ENCODE measurements at places on chromosomes 2 and 18.
A peak's percentile ranks its signal among the peaks of the same experiment; 100 is the strongest.

GRCh38 chr18:41268271-41268670 lies 686.8 kb upstream of the PIK3C3 start:
- DNase-seq: no peak

GRCh38 chr18:6039055-6039454 lies 143.7 kb upstream of the TMEM200C start:
- no peak for DNase-seq

DNA sequence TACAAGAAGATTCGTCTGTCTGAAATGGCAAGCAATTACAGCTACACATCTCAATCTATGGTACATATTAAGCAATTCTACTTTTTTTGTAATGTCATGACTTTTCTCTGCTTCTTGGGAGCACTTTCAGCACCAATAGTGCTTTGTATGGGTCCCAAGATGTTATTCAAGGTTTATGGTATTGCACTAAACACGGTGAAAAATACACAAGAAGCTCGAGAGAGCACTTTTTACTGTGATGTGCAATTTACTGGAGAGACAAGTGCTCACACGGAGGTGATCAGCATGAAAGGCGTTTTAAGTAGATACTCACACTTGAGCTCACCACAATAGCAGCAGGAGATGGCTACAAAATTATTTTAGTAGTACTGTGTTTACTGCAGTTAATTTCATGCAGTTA lies 783.6 kb downstream of the CBLN2 start:
- DNase-seq: no peak

GRCh38 chr2:127829845-127830246 lies 18.9 kb upstream of the WDR33 start:
- DNase-seq: no peak

GRCh38 chr2:207143215-207144172 lies 22.3 kb downstream of the KLF7 start:
- peak; percentile 85 for DNase-seq

DNA sequence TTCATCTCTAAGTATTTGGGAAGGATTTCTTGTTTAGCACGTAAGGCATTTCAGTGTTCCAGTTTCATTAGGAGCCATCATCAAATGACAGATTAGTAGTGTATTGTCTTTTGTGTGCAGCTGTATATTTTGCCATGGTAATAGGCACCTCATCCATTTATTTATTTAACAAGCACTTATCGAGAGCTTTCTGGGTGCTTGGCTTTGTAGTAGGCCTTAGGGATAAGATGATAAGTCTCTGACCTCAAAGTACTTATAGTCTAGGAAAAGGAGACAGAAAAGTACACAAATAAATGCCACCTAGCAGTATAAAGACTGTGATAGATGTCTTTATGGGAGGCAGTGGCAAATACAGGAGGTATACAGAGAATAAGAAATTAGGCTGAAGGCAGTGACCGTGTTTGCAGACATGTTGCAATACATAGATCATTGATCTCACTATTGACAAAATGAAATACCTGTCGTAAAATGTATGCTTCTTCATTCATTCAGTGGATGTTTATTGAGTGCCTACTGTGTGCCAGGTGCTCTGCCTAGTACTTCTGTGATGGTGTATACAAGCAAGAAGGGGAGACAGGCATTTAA lies 265.9 kb downstream of the SETBP1 start:
- DNase-seq: no peak

- DNase-seq: peak; percentile 98
Observed at GRCh38 chr18:78643004-78643403, 336.6 kb upstream of the SALL3 start.

DNA sequence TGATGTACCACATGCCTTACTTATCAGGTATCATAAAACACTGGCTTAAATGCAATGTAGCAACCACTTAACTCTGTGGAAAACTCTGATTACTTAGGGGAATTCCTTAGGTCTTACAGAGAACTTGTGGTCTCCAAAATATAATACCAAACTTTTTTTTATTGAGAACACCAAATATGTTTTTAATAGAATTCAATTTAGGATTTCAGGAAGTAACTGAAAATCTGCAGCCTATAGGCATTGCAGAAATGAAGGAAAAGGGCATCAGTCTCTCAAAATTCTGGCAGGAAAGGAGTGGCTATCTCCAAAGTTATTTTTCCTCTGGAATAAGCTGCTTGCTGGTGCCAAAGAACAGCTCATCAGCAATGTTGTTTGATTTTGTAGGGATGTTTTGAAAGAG lies 105.3 kb upstream of the UGP2 start:
- no peak for DNase-seq

GRCh38 chr2:44833171-44834069 lies 108.1 kb upstream of the SIX3 start:
- no peak for DNase-seq

GRCh38 chr2:204280262-204280668 lies 265.0 kb upstream of the PARD3B start:
- no peak for DNase-seq

GRCh38 chr2:157627594-157628476 lies 829 bp downstream of the ACVR1C start:
- no peak for DNase-seq

DNA sequence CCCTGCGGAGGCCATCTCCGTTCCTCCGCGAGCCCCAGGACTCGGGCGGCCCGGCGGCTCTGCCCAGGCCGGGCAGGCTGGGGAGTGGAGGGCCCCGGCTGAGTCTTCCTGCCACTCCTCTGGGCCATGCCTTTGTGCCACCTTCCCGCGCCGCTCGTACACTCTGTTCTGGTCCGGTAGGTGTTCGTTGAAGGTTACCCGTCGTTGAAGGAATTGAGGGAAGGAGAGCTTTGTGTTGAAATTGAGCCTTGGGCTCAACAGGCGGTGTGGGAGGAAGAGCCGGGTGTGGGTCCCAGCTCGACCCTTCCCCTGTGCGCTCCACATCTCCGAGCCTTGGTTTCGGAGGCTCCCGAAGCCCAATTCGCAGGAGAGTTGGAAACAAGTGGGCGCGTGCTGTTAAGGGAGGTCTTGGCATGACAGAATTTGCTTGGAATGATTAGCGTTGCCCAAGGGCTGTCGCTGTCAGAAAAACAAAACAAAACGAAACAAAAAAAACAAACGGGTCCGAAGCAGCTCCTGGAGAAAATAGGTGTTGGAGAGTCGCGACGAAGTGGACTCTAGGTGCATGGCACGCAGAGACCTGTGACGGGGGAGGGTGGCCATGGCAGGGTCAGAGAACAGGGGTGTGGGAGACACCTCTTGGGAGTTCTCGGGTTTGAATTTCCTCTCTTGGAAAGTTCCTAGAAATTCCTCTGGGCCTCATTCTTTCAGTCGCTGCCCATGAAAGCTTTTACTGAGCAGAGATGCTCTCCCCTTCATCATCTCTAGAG lies 1.2 kb upstream of the MZT2A start:
- no peak for DNase-seq

- DNase-seq: peak; percentile 82
Observed at GRCh38 chr2:215831296-215831913, 181.9 kb downstream of the MREG start.

DNA sequence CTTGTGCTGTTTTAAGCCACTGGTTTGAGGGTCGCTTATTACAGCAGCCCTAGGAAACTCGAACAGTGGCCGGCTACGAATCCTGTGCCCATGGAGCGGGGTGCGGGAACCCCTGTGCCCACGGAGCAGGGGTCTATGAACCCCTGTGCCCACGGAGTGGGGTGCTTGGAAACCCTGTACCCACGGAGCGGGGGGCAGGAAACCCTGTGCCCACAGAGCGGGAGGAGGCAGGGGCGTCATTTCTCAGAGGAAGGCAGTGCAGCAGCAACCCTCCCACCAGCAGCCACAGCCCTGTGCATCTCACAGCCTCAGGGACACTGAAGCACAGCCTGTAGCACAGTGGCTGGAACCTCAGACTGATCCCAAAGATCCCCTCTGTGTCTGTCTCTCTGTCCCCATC lies 34.2 kb upstream of the GPC1 start:
- no peak for DNase-seq

GRCh38 chr2:43312755-43313641 lies 86.6 kb upstream of the ZFP36L2 start:
- peak; percentile 29 for DNase-seq

- no peak for DNase-seq
Observed at GRCh38 chr2:12278217-12278750, 438.5 kb upstream of the TRIB2 start.

DNA sequence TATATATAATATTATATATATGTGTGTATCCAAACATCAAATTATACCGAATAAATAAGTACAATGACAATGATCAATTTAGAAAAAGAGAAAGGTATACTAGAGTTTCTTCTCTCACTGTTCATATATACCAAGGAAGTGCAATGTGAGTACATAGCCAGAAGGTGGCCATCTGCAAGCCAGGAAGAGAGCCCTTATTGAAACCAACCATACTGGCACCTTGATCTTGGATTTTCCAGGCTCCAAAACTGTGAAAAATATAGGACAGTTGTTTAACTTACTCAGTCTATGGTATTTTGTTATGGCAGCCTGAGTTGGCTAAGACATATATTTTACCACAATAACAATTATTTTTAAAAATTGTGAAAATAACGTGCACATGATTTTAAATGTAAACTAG lies 1490.2 kb upstream of the SLC39A10 start:
- DNase-seq: no peak

DNA sequence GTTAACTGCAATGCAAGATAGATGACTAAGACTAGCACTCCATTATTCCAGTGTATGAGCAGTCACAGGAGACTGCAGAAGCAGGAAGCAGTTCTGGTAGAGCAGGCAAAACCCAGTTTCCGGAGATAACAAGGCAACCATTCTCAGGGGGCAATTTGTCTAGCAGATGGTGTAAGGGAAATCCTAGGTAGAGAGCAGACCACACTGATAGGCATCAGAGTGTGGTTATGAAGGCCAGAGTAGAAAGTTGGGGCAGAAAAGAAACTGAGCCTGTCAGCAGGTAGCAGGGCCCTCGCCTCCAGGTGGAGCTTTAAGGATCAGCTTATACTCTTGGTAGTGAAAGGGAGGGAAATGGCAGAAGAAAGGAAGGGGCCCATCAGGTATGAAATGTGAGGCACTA lies 164.4 kb downstream of the PDE11A start:
- no peak for DNase-seq

All from MV-4-11 (cell line).